ENCODE measurements at places on chromosomes 4 and X.

GRCh38 chrX:98371994-98372393 is 1488.3 kb downstream of the RPA4 start:
- DNase-seq, result no peak

DNA sequence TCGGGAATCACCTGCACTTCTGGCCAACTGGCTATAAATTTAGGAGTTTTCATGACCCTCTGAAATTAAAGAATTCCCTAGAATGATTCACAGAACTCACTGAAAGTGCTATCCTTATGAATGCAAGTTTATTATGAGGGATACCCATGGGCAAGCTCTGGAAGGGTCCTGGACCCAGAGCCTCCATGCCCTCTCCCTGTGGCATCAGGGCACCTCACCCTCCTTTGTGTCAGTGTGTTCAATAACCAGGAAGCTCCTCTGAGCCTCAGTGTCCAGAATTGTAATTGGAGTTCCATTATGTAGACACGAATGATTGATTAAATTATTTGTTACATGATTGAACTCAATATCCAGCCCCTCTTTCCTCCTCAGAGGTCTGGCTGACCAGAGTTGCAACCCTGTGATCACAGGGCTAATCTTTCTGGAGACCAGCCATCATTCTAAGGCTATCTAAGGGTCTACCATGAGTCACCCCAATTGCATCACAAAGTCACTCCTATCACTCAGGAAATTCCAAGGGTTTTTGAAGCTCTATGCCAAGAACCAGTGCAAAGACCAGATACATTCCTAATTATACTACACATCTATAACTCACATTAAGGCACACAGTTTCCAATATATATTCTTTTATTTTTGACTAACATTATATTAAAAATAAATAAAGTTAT is 8.9 kb downstream of the ANXA3 start:
- DNase-seq, result no peak

GRCh38 chr4:39524161-39524957 is 2.9 kb downstream of the UGDH start:
- no peak for DNase-seq

GRCh38 chr4:144799486-144799885 is 153.5 kb downstream of the HHIP start:
- no peak for DNase-seq

- DNase-seq, result no peak
These were observed 42.5 kb upstream of the MAP9 start for GRCh38 chr4:155419266-155419665.

DNA sequence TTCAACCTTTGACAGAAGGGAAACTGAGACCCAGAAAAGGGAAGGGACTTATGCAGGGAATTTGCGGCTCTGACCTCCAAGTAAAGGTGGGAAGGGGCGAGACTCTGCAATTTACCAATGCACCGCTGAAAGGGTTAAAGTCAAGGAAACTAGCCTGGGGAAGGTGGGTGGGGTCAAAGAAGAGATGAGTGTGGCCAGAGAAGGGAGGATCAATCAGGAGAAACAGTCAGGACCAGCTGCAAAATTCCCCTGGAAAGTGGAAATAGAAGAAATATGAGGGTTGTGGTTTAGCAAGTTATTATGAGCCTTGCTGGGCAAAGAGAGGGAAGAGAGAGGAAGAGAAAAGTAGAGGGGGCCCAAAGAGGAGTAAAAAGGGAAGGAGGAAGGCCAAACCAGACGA is 30.5 kb downstream of the STARD8 start:
- DNase-seq, result no peak

DNA sequence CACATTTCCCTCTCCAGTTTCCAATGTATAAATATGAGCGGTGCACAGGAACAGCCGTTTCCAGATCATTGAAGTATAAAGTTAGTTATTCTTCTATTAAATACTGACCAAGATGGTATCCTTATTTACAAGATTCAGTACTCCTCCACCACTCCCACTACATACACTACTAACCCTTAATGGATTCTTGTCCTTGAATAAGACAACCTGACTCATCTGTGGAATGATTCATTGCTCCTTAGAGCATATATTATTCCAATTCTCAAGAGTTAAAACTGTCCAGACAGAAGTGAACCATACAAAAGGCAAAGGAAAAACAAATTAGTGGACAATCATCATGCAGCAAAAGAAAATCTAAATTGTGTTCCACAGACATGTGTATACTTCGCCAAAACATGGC is 373.3 kb downstream of the IDS start:
- no peak for DNase-seq

DNA sequence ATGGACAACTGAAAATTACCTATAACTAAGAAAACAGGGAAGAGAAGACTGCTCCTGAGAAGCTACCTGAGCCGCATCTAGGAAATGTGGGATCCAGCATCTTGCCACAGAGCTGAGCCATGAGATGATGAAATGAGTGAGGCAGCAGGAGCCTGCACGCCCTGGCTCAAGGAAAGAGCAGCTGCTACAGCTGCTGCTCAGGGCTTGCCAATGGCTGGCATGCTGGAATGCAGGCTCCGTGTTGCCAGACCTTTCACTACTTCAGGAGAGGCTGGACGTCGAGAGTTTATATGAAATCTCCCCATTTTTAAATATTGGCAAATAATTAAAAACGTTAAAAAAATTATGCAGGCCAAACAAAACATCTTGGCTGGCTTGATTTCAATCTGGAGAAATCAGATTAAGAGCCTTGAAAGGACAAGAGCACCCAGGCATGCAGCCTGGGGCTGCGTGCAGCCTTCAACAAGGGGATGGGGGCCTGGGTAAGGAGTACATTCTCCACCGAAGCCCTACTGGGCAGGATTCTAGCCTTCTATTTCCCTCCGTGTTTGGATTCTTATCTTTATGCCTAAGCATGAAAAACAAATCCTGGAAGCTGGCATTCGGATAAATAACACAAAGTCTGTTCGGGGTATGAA is 227.6 kb downstream of the NR3C2 start:
- no peak for DNase-seq

- DNase-seq, result no peak
These were observed 857.2 kb downstream of the RPA4 start for GRCh38 chrX:97740886-97741285.

GRCh38 chr4:42498040-42498439 is 100.8 kb downstream of the SHISA3 start:
- DNase-seq, result no peak

- DNase-seq, result no peak
These were observed 97.3 kb upstream of the SPRY1 start for GRCh38 chr4:123299212-123299691.

GRCh38 chr4:155694100-155694785 is 27.6 kb downstream of the GUCY1A1 start:
- DNase-seq, result no peak

Data from DMS 273 treated with DMSO at 0.1 percent for 48 hours (cell line).